T-cell (primary cell): ENCODE measurements at places on chromosomes 12 and 14. TPM values are rescaled to one million over a fixed set of nuclear protein-coding genes. Genes with fewer than 3 reads are reported as not detected.

DNA sequence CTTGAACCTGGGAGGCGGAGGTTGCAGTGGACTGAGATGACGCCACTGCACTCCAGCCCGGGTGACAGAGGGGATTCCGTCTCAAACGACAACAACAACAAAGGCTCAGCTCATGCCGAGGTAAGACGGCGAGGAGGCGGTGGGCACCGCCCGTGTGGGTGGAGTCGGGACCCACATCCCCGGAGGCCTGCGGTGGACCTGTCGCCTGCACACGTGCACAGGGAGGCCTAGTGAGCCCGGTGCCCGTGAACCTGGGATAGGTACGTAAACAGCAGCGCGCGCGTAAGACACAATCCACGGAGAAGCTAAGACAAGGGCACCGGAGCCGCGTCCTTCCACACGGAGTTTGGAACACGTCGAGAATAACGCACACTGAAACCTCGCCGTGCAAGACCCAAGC lies 78.7 kb downstream of the GALNT9 start:
- H3K27me3 ChIP-seq = peaks cover 6% of the 10 kb centered on the region
- no peak for DNase-seq
- H3K27ac ChIP-seq = no peak overlapping the region

DNA sequence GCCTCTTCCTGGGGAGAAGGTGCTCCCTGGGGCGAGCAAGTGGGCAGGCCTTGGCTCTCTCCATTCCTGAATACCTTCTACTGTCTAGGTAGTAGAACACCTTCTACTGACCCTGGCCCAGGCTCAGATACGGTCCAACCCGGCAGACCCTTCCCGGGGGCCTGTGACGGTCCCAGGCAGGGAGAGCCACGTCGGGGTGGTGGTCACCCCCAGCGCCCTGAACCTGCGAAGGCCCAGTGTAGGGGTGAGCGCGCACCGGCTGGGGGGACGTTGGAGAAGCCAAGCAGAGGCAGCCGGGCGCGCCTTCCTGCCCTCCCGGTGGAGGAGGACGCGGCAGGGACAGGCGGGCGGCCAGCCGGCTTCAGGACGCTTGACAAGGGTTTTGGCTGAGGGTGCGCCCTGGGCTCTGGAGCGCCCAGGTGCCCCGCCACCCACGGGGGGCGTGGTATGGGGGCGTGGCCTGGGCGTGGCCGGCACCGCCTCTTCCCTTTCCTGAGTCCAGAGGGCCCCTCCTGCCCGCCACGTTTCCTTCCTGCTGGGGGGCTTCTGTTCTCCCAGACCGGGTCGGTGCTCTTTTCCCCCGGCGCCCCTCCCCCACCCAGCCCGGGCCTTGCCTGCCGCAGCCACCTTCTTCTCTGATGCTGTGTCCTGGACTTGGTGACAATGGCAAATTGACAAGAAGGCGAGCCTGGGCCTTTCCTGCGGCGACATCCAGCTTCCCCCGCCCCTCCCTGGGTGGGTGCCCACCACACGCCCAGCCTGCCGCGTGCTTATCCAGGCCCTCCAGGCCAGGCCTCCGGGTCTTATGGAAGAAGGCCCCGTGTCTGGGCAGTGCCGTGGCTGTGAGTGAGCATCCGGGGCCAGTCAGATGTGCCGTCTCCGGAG lies 24.5 kb upstream of the PPP1R13B start:
- H3K27ac ChIP-seq = peak overlapping the region; percentile 41
- H3K4me3 ChIP-seq = peak overlapping the region; percentile 66
- H3K27me3 ChIP-seq = no peaks in the 10 kb centered on the region
- peak; percentile 44 for DNase-seq
- no peaks in the 10 kb centered on the region for H3K36me3 ChIP-seq

EPS8 gene
- total RNA-seq = 1.9 TPM

UNC79 gene
- not detected for total RNA-seq

GNG2 gene
- 99.0 TPM for total RNA-seq

SPRYD4 gene
- total RNA-seq = 7.0 TPM
